Activated T-helper 17 cell treated with anti-CD3 and anti-CD28 coated beads, Interleukin-2, amount 50 U/mL, for 72 hours (primary cell): ENCODE measurements at places on chromosomes 13 and 19. TPM values are rescaled to one million over a fixed set of nuclear protein-coding genes. Genes with fewer than 3 reads are reported as not detected.

GRCh38 chr13:75486146-75487062, 4.4 kb upstream of the TBC1D4 start:
- ATAC-seq = no peak

GRCh38 chr19:1671716-1672037, 19.3 kb upstream of the TCF3 start:
- peak; percentile 24 for ATAC-seq

DNA sequence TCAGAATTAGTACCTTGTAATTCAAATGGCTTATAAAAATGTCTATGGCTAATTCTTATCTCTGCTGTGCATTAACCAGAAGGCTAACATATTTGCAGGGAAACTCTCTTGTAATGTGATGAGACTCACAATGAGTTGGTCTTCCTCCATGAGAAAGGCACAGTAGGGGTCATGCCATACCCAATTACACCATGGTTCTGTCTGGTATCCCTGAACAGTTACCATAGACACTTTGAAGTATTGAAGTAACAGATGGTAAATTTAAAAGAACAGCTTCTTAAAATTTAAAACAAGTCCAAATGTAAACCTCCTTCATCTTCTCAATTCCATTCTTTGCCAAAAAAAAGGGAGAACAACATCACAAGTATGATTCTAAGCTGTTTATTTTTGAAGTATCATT, 22.6 kb upstream of the SLAIN1 start:
- no peak for ATAC-seq

DNA sequence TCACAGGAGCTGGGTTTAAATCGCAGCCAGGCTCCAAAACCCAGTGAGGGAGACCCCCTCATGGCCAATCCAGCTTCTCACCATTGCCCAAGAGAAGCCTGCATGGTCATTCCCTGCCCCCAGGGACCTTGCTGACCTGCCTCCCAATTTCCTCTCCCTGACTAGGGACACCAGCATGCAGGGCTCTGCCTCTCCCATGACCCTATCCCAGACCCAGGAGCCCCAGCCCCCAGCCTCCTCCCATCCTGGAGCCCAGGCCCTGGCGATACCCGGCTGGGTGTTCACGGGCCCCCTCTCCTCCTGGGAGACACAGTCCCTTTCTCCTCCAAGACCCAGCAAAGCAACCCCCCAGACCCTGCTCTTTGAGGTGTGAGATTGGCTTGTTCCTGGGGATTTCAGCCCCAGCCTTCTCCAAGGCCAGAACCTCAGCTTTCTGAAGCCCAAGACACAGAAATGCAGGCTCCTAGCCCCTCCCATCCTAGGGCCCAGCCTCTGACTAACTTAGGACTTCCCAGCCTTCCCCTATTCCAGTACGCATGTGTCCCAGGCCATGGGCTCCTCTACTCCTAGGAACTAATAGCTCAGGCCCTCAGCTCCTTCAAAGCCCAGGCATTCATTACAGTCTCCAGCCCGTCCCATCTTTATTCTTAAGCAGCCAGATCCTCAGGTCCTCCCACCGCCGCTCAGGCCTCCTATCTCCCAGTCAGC, 1.1 kb downstream of the GYS1 start:
- no peak for ATAC-seq

CYP2A7 gene
- total RNA-seq = not detected
